NCI-H2081 (cell line): ENCODE measurements at places on chromosomes 1 and 21.

- DNase-seq = no peak
Observed at GRCh38 chr1:226519716-226520598, 28.6 kb upstream of the STUM start.

DNA sequence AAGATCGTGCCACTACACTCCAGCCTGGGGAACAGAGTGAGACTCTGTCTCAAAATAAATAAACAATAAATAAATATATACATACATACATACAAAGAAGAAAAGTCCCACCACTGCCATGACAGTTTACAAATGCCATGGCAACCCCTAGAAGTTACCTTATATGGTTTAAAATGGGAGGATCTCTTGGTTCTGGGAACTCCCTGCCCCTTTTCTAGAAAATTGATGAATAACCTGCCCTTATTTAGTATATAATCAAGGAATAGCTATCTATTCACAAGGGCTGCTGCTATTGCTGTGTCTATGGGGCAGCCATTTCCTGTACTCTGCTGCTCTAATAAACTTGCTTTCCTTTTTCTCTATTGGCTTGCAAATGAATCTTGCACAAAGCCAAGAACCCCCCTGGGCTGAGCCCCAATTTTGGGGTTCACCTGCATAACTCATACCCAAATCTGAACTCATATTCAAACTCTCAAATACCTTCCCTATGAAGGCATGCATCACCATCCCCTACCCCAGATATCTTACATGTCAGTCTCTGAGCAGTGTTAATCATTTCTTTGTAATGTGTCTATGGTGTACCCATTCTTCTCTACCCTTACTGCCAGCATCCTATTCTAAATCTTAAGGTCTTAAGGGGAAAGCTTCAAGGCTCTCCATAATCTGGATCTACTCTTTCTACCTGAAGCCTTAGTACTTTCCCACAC lies 9.0 kb downstream of the GON4L start:
- DNase-seq = no peak

- no peak for DNase-seq
Observed at GRCh38 chr1:205258261-205258691, 30.5 kb downstream of the TMCC2 start.

GRCh38 chr1:8161546-8162105 lies 135.5 kb upstream of the ERRFI1 start:
- DNase-seq = no peak

DNA sequence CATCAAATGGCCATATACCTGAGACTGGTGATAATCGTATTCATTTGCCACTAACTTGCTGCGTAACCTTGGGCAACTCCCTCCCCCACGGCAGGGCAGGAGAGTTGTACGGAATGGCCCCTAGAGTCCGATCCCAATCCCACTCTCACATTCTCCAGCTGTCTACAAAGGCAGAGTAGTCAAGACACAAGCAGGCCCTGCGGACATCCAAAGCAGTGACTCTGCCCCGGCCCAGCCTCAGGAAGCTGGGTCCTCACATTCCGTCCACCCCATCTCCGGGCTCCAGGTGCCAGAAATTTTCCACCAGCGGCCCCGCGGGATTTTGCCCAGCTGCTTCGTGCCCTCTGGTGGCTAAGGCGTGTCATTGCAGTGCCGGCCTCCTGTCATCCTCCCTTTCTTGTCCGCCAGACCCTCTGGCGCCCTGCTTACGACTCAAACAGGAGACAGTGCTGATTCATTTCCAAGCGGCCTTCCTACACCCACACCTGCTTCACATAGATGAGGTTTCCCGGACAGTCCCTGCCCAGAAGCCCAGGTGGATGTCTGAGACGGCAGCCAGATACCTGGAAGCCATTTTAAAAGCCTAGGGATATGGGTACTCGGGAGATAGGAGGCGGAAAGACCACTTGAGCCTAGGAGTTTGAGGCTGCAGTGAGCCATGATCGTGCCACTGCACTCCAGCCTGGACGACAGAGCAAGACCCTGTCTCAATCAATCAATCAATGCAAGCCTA lies 2.9 kb upstream of the S100A2 start:
- DNase-seq = peak; percentile 91

- no peak for DNase-seq
Observed at GRCh38 chr1:67659229-67659628, 25.8 kb upstream of the GADD45A start.

GRCh38 chr1:243493156-243494129 lies 237.6 kb downstream of the SDCCAG8 start:
- no peak for DNase-seq

DNA sequence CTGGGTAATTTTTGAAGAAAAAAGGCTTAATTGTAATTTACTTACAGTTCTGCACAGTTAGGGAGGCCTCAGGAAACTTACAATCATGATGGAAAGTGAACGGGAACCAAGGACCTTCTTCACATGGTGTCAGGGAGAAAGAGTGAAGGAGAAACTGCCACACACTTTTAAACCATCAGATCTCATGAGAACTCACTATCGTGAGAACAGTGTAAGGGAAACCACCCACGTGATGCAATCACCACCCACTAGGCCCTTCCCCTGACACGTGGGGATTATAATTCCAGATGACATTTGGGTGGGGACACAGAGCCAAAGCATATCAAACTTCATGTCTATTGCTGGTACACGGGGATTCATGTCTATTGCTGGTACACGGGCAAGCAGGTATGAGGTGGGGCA lies 5.3 kb upstream of the SFT2D2 start:
- no peak for DNase-seq

DNA sequence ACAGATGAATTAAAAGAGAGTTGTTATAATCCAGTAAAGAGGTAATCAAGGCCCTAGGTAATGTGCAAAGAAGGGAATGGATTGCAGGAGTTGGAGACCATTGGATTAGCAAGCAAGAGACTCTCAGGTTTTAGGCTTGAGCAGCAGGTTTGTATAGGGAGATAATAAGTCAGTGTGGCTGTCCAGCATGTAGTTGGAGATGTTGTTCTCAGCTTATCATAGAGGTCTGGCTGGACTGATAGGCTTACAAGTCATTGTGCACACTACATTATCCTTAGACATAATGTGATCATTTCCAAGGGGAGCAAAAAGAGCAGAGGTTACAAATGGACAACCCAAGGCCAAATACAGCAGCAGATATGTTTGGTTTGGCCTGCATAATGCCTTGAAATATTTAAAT lies 45.9 kb upstream of the SAMD13 start:
- DNase-seq = no peak

- DNase-seq = no peak
Observed at GRCh38 chr1:205942631-205943159, 561 bp downstream of the SLC26A9 start.

GRCh38 chr1:219189021-219189824 lies 15.5 kb downstream of the LYPLAL1 start:
- no peak for DNase-seq

- DNase-seq = no peak
Observed at GRCh38 chr1:93628681-93629080, 53.0 kb downstream of the BCAR3 start.

DNA sequence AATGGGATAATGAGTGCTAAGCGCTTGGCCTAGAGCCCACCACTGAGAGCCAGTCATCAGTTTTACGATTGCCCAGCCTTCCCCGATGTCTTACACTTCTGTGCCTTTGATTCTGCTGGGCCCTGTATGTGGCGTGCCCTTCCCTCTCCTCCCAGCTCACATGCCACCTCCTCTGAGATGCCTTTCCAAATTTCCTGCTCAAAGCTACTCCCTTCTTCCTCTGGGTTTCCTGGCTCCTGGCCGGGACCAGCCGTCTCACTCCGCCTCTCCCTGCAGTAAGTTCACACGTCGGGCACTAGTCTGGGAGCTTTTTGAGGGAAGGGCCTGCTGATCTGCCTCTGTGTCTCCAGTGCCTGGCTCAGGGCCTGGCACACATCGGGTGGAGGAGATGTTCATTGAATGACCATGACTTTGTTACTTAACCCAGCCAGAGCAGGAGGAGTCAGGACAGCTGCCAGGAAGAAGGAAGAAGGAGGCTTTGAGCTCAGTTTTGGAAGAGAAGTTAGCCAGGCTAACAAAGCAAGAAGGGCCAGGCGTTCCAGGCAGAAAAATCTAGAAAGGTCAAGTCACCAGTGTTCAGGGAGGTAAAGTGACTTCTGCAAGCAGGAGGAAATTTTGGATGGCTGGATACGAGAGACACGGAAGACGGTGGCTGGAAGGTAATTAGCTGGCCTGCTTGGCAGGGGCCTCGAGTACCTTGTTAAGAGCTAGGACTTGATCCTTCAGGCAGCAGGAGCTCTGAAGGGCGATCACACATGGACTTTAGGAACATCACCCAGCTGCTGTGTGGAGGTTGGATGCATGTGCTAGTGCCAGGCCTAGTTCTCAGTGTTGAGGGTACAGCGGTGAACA lies 63.6 kb downstream of the EPHB2 start:
- DNase-seq = no peak

DNA sequence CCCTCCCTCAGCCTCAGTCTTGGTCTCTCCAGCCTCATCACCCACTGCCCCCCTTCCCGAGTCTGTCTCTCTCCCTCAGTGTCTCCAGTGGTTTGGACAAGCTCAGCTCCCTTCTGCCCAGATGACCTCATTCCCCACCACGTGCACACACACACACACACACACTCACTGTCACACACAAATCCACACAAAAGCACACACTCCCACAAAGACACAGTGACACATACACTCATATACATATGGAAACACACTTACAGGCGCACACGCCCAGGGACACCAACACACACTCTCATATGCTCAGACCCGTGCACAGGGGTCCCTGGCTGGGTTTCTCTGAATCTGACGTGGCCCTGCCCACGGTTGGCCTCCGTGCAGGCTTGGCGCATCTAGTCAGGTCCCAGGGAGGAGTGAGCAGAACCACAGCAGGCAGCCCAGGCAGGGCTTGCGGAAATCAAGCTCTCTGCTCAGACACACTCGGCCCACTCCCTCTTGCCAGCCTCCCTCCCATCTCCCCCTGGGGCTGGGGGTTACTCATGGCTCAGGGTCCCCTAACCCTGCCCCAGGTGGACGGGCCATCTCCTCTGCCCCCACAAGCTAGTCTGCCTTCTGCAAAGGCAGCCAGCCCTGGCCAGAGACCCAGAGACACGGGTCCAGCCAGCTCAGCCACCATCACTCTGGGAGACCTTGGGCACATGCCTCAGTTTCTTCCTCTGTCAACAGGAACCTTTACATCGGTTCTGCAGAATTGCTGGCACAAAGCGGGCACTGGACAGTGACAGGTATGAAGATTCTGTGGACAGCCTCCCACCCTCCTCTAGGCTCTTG lies 38.5 kb upstream of the FAM131C start:
- no peak for DNase-seq

GRCh38 chr21:15932726-15933125 lies 202.9 kb downstream of the USP25 start:
- DNase-seq = no peak

DNA sequence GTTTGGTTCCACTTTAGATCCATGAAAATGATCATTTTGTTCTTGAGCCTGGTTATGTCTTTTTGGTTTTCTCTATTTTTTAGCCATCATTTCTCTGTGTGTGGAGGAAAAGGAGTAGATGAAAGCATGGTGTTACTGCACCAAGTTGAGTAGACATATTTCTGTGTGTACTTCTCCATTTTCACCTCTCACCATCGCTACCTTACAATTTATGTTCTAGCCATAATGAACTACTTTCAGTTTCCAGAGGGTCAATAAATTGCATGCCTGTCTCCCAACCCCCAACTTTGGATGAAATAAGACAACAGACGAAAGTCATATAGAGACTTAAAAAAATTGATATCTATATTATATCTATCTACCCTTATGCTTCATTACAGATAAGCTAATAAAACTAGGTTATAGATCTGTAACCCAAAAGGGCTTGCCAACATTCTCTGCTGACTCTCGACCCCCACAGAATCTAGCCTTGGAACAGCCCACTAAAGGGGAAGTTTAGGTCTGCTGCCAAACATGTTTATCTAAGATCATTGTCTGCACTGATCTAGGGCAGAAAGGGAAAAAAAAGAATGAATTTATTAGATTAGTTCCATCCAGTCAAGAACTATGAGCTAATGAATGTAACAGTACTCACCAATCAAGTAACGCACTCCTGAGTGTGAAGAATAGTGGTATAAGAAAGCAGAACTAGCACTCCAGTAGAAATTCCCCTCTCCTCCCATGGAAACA lies 7.5 kb upstream of the MAN1A2 start:
- no peak for DNase-seq

GRCh38 chr1:32972814-32973428 lies 8.3 kb upstream of the RNF19B start:
- peak; percentile 84 for DNase-seq

- peak; percentile 67 for DNase-seq
Observed at GRCh38 chr1:39539252-39539790, 37.3 kb downstream of the PABPC4 start.

GRCh38 chr1:69540052-69540451 lies 27.7 kb upstream of the LRRC7 start:
- DNase-seq = no peak

DNA sequence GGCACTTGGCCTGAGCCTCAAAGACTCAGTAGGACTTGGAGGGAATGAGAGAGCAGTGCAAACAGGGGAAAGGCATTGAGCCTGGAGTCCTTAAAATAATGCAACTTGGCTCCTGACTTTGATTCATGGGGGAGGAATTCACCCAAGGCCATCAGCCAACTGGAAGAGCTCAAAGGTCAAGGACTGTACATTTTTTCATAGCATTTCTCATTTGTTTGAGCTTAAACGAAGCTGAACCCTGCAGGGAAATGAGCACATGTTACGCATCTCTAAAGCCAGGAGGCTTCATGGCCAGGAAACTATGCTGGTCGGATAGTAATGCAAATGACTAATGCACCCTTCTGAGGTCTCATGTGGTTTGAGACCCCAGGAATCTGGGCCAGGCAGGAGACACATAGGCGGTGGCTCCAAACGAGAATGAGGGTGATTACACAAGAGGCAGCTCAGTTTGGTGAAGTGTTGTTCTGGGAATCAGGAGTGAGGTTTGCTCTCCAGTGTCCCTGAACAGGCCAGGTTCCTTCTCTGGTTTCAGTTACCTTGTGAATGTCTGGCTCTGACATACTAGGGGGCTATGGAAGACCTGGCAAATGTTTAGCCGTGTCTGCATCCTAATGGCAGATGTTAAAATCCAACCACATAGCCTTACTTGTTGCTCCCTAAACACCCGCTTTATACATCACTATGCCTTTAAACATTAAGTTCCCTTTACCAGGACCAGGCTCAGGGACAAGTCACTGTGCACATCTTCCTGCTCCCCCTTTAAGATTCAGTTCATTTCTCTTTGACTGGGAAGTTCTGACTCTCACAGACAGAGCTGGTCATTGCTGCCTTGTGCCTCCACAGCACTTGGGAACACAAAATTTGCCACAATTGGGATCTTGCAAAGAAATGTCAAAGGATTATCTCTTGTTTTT lies 503.9 kb upstream of the USP24 start:
- DNase-seq = no peak

DNA sequence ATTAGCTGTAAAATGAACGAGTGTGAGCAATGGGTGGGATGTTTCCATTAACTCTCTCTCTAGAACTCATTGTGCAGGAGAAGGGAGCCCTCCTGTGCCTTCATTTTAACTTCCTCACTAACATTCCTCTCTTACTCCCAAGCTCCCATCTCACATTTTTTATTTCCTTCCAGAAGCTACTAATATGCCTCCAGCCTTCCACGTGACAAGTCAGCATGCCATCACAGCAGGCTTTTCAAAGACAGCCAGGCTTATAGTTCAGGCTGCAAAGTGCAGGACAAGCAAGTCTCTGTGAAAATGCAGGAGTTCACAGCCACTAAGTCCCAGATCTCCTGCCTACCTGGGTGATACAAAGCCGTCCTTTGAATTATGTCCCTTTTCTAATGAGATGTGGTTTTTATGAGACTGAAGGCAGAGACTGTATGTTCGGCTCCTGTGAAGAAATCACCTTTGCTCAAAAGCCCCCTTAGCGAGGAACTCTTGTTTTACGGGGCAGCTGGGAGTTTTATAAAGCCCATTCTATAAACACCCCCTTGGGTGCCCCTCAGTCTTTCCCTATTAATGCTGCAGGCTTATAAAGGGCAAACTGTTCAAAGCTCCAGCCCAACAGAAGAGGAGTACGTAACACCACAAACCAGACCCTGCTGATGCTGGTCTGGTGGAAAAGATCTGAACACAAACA lies 14.8 kb upstream of the ANGPTL7 start:
- no peak for DNase-seq
